ENCODE measurements at places on chromosomes 1 and 21.

DNA sequence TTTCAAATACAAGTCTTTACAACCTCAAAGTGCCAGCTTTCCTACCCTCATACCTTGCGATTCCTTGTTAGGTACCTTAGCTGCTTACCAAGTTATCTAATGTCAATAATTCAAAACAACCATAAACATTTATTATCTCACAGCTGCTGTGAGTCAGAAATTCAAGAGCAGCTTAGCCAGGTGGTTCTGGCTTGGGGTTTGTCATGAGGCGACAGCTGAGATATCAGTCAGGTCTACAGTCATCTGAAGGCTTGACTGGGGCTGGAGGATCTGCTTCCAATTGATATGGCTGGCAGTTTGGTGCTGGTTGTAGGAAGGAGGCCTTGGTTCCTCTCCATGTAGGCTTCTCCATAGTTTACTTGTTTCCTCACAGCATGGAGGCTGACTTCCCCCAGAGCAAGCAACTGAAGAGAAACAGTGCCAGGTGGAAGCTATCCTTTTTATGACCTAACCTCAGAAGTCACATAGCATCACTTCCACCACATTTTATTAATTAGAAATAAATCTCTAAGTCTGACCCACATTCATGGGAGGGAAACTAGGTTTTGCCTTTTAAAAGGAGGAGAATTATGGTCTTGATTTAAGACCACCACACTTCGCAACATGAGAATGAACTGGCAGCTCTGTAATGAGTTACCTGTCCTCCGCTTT lies 103.3 kb upstream of the FGGY start:
- no peak for DNase-seq

DNA sequence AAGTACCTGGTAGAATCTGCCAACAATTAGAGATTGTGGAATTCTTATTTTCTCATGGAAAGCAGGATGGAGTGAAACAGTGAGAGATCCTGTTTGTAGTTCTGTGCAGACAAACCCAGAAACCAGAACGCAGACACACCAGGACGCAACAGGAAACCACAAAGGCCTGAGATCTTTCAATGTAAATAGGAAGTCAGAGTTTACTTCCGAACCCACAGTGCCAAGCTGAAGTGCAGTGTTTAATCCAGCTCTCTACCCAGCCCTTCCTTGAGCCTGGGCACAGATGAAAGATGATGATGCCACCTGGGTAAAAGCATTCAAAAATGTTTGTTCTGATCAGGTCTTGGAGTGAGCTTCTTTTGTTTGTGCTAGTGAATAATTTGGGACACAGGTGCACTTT lies 244.2 kb upstream of the HOOK1 start:
- no peak for DNase-seq

- no peak for DNase-seq
These were observed 2.4 kb upstream of the HTR6 start for GRCh38 chr1:19662313-19662712.

GRCh38 chr21:21406921-21407320 lies 408.7 kb downstream of the NCAM2 start:
- DNase-seq = no peak

GRCh38 chr1:27589841-27590426 lies 14.0 kb downstream of the AHDC1 start:
- DNase-seq = no peak

- no peak for DNase-seq
These were observed 70.4 kb upstream of the SSBP3 start for GRCh38 chr1:54476530-54477109.

GRCh38 chr1:91596474-91596873 lies 95.8 kb downstream of the CDC7 start:
- DNase-seq = no peak

DNA sequence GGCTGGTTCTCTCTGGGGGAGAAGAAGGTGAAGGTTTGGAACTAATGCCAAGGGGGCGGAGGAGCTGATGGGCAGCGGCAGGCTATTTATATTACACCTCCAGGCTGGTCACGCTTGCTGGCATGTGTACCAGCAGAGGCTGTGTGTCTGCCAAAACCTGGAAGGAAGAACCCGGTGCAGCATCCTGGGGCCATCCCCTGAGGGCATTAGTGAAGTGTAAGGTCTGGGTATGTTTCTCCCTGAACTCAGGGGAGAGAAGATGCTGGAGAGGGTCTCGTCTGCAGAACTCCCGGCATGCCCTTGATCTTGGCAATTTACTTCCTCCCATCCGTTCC lies 5.3 kb downstream of the DISP3 start:
- no peak for DNase-seq

- no peak for DNase-seq
These were observed 12.3 kb downstream of the ZMPSTE24 start for GRCh38 chr1:40270152-40270834.

- no peak for DNase-seq
These were observed 43.4 kb downstream of the LDLRAD2 start for GRCh38 chr1:21855257-21856096.

GRCh38 chr1:41891199-41891896 lies 27.4 kb downstream of the HIVEP3 start:
- no peak for DNase-seq

DNA sequence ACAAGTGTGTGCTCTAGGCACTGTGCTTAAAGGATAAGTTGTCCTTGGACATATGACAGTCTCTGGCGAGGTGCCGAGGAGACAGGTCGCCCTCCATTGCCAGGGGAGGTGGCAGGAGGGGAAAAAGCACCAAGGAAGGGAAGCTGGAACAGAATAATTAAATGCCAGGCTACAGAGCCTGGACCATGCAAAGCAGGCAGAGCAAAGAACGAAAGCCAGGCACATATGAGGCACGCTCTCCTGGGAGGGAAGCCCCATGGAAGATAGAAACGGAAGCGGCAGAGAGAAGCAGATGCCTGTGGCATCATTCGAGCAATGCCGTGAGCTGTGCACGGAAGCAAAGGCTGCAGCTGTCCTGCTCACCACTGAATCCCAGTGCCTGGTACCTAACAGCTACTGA lies 91.2 kb downstream of the JAK1 start:
- DNase-seq = no peak

DNA sequence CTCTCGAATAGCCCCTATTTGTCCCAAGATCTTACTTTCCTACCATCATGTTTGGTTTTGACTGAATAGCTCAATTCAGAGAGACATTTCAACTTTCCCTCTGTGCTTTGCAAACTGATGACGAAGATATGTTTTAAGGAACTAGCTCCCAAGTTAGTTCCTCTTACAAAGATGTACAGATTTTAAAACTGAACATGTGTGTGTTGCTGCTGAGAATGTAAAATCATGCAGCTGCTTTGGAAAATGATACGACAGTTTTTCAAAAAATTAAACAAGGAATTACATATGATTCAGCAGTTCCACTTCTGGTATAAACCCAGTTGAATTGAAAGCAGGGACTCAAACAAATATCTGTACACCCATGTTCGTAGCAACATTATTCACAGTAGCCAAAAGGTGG lies 33.6 kb downstream of the KIF26B start:
- DNase-seq = no peak

DNA sequence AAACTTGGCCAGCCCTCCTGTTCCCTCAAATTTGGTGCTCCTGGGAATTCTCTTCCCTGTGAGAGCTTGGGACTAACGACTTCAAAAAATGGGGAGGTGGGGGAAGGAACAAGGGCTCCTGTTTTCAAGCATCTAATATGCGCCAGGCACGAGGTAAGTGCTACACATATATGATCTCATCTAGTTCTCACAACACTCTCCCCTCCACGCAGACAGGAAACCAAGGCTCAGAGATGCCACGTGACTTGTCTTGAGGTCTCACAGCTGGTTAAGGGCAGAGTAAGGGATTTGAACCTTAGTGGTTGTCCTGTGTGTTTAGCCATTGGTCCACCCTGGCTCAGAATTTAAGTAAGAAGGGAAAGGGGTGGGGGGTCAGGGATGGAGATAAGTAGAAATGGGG lies 125.9 kb downstream of the DMRTB1 start:
- peak; percentile 2 for DNase-seq

DNA sequence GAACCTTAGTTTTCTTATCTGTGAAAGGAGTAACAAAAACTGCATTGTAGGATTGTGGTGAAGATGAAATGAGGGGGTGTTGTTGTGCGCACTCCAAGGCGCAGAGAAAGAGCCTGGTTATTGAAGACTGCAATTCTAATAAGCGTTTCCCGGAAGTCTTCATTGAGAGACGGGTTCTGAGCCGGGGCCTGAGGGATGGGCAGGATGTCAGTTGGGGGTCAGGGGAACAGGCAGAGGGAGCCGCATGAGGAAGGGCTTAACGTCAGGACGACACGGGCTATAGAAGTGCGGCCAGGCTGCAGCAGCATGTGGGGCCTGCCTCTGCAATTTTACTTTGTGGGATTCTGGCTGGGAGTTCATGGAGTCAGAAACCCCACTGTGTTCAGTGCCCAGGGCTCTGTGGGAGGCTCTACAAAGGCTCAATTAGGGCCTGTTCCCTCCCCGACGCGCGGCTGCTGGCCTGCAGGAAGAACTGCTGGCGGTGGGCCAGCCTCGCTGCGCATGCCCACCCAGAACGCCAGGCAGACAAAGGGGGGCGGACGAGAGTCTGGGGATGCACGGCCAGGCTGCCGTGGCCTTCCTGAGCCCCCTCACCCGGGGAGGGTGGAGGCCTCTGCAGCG lies 20.7 kb downstream of the TRIM62 start:
- no peak for DNase-seq

DNA sequence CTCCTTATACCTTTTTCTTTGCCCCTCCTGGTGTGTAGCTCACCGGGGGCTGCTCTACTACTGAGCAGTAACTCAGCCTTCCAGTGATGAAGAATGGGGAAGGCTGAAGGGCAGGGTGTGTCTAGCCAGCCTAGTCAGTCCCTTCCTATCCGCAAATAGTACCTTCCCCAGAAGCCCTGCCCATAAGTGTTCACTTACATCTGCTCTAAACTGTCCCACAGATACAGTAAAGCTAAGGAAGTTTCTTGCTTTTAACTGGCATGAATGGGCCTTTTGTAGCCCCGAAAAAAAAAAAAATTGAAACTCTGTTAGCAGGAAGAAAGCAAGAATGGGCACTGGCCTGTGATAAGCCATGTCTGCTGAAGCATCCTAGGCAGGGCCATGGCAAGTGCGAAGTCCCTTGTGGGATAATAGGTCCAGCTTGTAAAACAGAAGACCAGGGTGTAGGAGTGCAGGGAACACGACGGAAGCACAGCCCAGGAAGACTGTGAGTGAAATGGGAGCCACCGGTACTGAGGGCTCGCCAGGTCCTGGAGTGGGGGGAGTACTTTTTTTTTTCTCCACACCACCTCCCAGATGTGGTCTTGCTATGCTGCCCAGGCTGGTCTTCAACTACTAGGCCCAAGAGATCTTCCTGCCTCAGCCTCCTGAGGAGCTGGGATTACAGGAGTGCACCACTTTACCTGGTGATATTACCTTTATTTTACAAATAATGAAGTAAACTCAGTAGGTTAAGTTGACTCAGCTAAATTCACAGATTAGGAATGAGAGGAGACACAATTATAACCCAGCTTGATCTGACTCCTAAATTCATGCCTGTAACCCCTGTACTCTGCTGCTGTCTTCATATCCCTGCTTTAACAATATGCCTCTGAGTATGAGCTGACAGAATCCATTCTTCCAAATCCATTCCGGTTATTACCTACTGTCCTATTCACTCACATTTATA lies 347.5 kb downstream of the SMYD3 start:
- no peak for DNase-seq

DNA sequence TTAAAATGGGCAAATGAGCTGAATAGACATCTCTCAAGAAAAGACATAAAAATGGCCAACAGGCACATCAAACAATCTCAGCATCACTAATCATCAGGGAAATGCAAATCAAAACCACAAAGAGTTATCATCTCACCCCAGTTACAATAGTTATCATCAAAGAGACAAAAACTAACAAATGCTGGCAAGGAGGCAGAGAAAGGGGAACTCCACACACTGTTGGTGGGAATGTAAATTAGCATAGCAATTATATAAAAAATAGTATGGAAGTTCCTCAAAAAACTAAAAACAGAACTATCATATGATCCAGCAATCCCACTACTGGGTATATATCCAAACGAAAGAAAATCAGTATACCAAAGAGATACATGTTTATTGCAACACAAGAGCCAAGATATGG lies 68.7 kb downstream of the DENND1B start:
- DNase-seq = no peak

DNA sequence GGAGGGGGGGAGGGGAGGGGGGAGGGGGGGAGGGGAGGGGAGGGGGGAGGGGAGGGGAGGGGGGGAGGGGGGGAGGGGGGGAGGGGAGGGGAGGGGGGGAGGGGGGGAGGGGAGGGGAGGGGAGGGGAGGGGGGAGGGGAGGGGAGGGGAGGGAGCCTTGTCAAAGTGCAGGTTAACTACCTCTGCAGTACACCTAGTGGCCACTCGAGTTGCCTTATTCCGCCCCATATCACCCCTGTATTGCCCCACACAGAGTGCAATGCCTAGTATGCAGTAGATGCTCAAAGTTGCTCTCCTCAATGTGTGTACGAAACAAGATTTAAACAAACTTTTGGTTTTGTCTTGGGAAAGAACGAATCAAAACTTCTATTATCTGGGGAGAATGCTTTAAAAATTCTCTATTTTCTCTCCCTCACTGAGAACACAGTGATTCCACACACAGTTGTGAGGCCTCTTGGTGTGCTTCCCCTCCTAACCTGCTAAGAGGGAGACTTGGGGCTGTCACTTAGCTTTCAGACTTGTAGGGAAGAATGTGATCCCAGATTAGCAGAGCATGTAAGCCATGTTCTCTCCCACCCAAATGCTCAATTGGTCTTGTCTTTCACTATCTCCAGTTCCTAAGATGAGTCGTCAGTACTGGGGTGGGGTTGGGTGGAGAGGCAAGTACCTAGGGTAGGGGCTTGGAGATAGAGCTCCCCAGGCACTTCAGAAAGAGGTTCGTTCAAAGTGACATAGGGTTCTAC lies 79.7 kb upstream of the MAP10 start:
- DNase-seq = peak; percentile 31

GRCh38 chr1:39955547-39956539 lies 898 bp downstream of the MFSD2A start:
- peak; percentile 54 for DNase-seq

DNA sequence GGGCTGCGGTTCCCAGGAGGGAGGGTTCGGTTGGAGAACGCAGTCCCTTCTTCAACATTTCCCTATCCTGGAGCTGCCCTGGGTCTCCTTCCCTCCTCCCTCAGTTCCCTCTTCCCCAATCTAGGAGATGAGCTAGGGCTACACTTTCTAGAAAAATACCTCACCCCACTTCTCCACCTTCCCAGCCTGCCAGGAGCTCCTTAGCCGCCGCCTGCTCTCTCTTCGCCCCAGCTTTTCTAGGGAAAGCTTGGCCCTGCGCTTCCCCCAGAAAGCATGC lies 488 bp upstream of the ADAMTS1 start:
- DNase-seq = no peak

DNA sequence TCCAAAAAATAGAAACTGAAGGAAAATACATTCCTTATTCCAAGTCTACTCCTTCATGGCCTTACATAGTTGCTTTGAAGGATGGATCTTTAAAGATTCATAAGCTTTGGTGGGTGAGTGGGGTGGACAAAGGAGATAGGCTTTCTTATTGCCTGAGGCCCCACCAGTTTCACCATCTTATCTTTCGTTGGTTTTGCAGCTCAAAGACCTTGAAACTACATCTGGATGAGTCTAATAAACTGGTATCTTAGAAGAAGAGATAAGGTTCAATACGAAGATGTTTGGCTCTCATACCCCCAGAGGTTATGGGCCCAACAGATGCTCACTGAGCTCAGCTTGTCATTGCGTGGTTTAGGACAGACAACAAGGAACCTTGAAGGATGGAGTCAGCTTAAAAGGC lies 201.5 kb downstream of the HS2ST1 start:
- DNase-seq = no peak

- no peak for DNase-seq
These were observed 118.0 kb upstream of the PLPPR4 start for GRCh38 chr1:99146129-99146848.

GRCh38 chr1:109906839-109907180 lies 3.8 kb upstream of the CSF1 start:
- DNase-seq = no peak
